ENCODE measurements at places on chromosomes 3 and 15.

DNA sequence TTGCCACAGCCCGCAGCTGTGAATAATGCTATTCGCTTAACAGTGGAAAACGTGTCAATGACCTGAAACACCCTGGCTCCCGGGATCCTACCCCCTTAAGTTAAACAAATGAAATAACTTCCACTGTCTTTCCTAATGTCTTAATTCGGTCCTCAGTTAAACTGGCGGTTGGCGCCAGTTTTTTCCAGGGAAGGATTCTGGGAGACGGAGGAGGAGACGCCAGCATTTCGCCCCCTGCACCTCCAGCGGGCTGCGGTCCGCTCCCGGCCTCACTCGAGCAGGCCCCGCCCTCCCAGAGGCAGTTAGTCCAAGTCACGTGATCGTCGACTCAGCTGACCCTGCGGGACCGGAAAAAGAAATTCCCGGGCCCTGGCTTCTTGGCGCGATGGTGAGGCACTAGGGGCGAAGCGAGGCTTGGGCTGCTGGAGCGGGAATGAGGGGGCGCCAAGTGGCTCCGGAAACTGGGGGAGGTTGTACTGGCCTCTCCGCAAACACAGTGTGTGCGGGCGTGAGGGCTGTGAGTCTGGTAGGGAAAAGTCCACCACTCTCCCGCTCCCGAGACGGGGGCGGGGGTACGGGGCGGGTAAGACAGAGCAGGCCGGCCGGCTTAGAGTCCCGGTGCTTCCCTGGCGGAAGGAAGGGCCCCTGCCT is at the start of gene COMMD4:
Gene COMMD4, plus strand, starts transcription at position 359 of the 651 bp plus-strand sequence. Its CDS starts 27 bp downstream, at position 386.
- peak; percentile 79 for DNase-seq

GRCh38 chr3:114068336-114068735 is 11.8 kb downstream of the QTRT2 start:
- DNase-seq = no peak

DNA sequence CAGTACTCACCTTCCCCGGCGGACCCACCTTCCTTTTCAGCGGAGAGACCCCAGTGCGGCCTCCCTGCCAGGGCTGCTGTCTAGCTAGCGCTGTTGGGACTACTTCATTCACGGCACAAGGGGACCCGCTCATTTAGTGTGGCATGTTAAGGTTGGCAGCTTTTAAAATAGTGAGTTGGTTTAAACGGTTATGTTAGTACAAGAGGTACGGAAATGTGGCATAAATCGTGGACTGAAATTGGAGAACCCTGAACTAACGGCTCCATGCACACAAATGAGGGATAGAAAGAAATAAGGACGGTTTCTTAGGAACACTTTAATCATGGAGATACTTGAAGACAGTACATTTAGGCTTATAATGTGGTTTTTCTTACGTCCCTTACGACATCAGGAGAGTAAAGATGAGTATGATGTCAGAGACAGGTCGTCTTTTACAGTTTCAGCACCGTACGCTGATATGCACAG is 752 bp downstream of the CEP63 start:
- peak; percentile 42 for DNase-seq

DNA sequence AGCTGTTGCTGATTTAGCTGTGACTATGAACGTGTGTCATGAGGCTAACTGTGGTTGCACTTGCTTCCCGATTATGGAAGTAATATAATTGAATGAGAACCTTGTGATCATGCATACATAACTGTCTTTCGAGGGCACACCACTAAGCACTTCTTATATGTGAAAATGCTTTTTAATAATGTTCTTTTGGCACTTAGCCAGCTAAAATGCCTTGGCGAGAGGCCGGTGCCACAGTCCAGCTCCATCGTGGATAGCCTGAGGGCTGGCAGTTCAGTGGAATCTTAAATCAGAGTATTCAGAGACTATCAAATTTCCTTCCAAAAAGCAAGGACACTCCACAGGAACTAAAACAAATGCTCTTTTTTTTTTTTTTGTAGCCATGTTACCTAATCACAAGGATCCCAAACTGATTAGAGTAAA is 161.6 kb upstream of the FRMD4B start:
- DNase-seq = no peak

- DNase-seq = no peak
Measured at GRCh38 chr15:41606997-41607396, 48.0 kb downstream of the TYRO3 start.

DNA sequence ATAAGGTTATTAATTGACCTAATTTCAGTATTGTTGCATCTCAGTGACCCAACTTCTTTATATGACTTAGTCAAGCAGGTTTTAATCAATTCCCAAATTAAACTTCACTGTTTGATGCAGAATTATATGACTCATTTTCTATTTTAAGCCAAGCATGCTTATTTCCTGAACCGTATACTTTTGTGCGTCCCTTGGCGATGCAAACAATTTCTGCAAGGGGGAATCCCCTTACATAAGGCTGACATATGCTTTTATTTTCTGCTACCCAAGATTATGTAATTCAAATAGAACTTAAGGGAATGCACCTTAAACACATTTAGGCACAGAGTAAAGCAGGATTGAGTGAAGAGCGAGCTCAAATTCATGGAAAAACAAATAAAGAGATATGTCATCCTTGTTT is 303.9 kb downstream of the PDCD6IP start:
- DNase-seq = no peak

DNA sequence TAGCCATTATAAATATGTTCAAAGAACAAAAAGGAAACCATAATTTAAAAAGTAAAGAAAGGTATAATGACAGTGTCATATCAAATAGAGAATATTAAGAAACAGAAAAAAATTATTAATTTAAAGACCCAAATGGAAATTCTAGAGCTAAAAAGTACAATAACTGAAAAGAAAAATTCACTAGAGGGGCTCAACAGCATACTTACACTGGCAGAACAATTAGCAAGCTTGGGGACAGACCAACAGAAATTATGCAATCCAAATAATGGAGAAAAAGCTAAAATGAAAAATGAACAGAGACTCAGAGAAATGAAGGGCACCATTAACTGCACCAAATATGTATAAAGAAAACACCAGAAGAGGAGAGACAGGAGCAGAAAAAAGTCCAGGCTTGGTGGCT is 13.7 kb downstream of the SPCS1 start:
- DNase-seq = no peak

GRCh38 chr15:29695489-29696167 is 126.6 kb downstream of the TJP1 start:
- DNase-seq = no peak
